ENCODE measurements at places on chromosomes 3 and 15.

GRCh38 chr3:127323581-127323980 is 35.7 kb upstream of the PRR20G start:
- DNase-seq: no peak

GRCh38 chr3:119418641-119419040 is 44.8 kb downstream of the TMEM39A start:
- peak; percentile 9 for DNase-seq

- no peak for DNase-seq
These were observed 84.4 kb downstream of the LARS2 start for GRCh38 chr3:45472795-45473194.

GRCh38 chr3:126103121-126104027 is 19.4 kb upstream of the SLC41A3 start:
- DNase-seq: no peak

- peak; percentile 86 for DNase-seq
These were observed 336.1 kb downstream of the FOXP1 start for GRCh38 chr3:71247221-71247957.

GRCh38 chr3:100647657-100648056 is 38.3 kb downstream of the ADGRG7 start:
- peak; percentile 46 for DNase-seq

DNA sequence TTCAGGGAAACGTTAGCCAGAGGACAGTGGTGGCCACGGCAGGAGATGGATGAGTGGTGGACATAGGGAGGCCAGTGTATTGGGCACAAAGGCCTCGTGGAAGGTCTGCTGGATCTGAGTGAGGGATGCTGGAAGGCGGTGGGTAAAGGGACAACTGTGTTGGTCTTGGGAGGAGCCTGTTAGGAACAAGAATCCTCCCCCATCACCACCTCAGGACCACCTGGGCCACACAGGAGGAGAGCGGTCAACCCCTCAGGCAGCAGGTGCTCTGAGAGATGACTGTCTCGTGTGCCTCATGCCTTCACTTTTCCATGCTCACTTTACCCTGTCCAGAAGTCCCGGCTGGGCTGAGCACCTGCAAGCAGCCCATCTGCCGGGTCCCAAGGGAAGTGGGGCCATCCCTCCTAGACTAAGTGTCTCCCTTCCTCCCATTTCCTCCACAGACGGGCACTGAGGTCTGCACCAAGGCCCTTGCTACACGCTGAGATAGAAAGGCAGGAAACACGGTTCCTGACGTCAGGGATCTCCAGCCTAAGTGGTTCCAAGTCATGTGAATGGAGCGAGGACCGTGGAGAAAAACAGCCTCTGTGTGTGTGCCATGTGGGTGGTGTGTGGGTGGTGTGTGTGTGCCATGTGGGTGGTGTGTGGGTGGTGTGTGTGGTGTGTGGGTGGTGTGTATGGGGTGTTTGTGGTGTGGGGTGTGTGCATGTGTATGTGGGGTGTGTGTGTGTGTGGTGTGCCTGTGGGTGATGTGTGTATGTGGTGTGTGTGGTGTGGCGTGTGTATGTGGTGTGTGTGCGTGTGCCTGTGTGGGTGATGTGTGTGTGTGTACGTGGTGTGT is 47.8 kb upstream of the CTSH start:
- no peak for DNase-seq

DNA sequence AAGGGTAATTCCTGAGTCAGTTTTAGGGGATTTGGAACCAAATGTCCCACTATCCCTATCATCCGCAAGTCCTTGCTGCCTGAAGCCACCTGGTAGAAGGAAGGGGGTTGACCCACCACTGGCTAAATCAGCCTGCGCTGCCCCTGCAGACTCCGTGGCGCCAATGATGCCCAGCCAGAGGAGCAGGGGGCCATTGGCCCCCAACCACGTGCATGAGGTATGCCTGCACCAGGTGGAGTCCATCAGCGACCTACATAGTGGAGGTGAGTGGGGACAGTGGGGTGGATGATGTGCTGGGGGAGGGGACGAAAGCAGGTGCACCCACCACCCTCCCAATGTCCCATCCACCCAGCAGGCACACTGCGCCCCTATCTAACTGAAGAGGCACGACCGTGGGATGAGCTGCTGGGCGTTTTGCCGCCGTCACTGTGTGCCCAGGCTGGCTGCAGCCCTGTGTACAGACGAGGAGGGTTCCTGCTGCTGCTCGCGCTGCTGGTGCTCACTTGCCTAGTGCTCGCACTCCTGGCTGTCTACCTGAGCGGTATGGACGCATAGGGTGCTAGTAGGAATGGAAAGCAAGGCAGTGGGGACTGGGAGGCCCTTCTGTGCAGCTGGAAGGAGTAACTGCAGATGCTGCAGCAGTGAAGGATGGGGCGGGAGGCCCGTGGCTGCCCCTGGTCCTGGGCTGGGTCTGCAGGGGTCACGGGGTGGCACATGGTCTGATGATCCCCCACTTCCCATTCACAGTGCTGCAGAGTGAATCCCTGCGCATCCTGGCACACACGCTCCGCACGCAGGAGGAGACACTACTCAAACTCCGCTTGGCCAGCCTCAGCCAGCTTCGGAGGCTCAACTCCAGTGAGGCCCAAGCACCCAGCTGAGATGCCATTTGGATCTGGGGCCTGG is 5.7 kb downstream of the IFRD2 start:
- DNase-seq: no peak

Data from fibroblast of skin of scalp (primary cell).